Stimulated activated CD4-positive, alpha-beta T cell treated with anti-CD3 and anti-CD28 coated beads, Interleukin-4, amount 100 ng/mL, for 24 hours (primary cell): ENCODE measurements at places on chromosomes 4 and X.
A peak's percentile ranks its signal among the peaks of the same experiment; 100 is the strongest.

DNA sequence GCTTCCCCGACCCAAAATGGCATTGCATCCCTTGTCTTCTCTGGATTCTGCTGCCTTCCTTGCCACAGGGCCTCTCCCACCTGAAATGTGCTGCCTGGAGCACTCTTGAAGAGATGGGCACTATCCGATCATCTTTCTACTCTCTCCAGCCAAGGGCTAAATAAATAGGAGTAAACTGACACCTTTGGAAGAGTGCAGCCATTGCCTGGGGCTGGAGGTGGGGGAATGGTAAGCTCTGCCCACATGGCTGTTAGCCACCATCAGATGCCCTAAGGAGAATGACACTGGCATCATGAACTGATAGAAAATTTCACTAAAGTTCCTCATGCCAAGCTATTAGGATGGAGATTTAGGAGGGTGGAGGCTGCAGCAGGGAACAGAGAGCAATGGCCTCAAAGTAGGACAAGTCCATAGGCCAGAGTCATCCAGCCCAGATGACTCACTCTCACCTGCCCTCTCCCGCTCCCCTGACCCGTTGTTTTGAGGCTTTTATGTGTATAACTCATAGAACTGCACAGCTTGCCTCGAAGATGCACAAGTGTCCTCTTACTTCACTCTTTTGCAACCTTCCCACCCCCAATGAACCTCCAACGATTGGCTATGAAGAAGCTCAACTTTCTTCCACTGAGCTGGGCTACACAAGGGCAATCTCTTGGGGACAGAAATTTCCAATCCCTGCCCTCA is 822 bp upstream of the PFKFB1 start:
- no peak for DNase-seq

- DNase-seq, result no peak
Observed at GRCh38 chrX:49111791-49112190, 11.7 kb downstream of the GPKOW start.

DNA sequence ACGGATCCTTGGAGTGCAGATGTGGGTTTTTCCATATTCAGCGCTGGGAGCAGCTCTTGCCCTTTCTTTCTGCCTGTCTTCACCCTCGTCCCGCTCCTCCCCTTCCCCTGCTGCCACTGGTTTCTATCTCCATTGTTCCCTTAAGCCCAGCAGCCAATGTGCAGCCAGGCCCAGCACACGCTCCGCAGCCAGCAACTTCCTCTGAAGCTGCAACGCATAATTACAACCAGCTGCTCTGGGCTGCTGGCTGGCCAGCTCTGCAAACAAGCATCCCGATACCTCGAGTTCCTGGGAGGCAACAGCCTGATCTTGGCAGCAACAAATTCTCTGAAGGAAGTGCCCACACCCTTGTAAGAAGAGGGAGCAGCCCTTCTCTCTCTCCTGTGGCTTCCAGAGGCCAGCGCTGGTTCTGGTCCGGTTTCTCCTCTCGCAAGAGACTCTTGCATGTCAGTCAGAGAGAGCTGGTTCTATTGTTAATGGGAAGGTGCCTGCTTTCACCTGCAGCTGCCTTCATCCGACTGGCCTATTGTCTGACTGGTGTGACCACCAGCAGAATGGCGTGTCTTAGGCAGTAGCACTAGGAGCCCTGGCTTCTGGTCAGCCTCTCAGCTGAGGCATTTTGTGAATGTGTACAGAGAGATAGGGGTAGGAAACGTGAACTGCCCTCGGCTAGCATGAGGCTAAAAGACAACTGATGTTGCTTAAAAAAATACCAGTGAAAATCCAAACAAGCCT is 83.8 kb upstream of the MAML3 start:
- DNase-seq, result no peak

GRCh38 chr4:61493041-61493440 is 292.9 kb downstream of the ADGRL3 start:
- no peak for DNase-seq

GRCh38 chr4:157010630-157011029 is 39.0 kb upstream of the PDGFC start:
- no peak for DNase-seq

- DNase-seq, result peak; percentile 76
Observed at GRCh38 chr4:113869743-113870375, 108.3 kb upstream of the CAMK2D start.
